Renal cortical epithelial cell (primary cell): ENCODE measurements at places on chromosomes 13 and 19. TPM values are rescaled to one million over a fixed set of nuclear protein-coding genes. Genes with fewer than 3 reads are reported as not detected.

Gene PSMC4
- total RNA-seq, result 128 and 155 TPM in 2 replicates

Gene RCBTB1
- 17.2 and 21.1 TPM in 2 replicates for total RNA-seq

Gene JAK3
- total RNA-seq, result 2.3 and 3.7 TPM in 2 replicates

Gene GNA15
- total RNA-seq, result 2.1 TPM in 1 of 2 replicates, not detected in the other

Gene PSG2
- total RNA-seq, result not detected in 2 replicates

Gene TUBA3C
- total RNA-seq, result not detected in 2 replicates

Gene ABCA7
- 15.6 and 24.6 TPM in 2 replicates for total RNA-seq

Gene APC2
- 0.05 TPM in 1 of 2 replicates, not detected in the other for total RNA-seq
